Eye (tissue), 1 donor: ENCODE measurements at places on chromosomes 2 and 18.
A peak's percentile ranks its signal among the peaks of the same experiment; 100 is the strongest.

- DNase-seq = no peak
Measured at GRCh38 chr2:86185517-86186212, 9.6 kb downstream of the IMMT start.

GRCh38 chr2:238285653-238286082, 2.7 kb downstream of the PER2 start:
- peak; percentile 68 for DNase-seq

GRCh38 chr18:71079606-71080005, 790.8 kb downstream of the SOCS6 start:
- no peak for DNase-seq

DNA sequence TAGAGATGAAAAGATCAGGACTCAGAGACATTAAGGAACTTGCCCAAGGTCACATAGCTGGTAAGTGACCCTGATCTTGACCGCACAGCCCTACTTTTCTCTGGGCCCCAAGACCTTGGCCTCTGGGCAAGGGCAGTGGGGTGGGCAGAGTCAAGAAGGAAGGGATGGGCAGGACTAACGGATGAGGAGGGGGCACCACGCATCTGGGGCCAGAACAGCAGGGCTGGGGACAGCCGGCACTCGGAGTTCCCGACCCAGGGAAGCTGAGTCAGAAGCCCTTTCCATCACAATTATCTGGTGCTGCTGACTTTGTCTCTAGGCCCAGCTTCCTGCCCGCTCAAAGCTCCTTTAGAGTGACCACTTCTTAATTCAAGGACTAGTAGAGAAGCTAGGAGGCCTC, 14.4 kb downstream of the CFAP65 start:
- DNase-seq = no peak

- peak; percentile 87 for DNase-seq
Measured at GRCh38 chr18:26307161-26307773, 81.0 kb downstream of the TAF4B start.

DNA sequence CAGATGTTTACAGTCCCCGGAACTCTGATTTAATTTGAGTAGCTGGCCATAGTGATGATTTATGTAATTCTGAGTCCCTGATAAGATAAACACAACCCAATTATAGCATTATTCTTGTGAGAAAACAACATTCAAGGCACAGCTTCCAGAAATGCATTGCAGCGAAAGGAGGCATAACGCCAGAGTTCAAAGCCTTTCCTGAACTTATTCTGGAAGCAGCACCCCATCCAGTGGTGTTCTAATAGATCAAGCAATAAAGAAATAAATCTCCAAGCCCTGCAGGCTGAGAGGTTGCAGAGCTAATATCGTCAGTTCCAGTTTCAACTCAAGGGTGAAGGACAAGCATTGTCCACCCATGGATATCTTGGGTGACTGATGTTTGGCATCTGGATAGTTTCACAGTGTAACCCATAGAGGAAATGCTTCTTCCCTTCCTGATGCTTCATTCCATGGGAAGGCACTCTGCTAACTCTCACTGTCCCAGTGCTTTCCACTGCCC, 18.8 kb downstream of the CDH2 start:
- no peak for DNase-seq

- DNase-seq = peak; percentile 31
Measured at GRCh38 chr2:79910643-79911042, 393.9 kb downstream of the LRRTM1 start.

GRCh38 chr2:46008091-46008870, 288.9 kb upstream of the EPAS1 start:
- no peak for DNase-seq

GRCh38 chr2:222319586-222320435, 21.0 kb upstream of the PAX3 start:
- peak; percentile 70 for DNase-seq

DNA sequence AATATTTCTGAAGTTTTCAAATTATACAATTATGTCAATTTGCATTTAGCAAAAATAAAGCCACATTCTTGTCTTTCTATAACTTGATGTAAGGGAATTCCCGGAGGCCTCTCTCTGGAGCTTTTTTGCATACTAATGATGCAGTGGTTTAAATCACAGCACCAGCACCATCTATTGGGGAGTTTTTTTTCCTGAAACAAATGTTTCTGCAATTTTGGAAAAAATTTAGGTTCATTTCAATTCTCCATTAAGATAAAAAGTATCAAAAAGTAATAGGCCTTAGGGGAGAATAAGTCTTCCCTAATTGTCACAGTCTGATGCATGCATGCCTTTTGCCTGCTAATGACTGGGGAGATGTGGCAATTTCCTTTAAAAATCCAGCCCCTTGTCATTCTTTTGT, 13.5 kb downstream of the CBLN2 start:
- DNase-seq = peak; percentile 53

- DNase-seq = peak; percentile 39
Measured at GRCh38 chr2:58042486-58042970, 4.1 kb upstream of the VRK2 start.

- no peak for DNase-seq
Measured at GRCh38 chr2:234905547-234906265, 46.1 kb upstream of the SH3BP4 start.

DNA sequence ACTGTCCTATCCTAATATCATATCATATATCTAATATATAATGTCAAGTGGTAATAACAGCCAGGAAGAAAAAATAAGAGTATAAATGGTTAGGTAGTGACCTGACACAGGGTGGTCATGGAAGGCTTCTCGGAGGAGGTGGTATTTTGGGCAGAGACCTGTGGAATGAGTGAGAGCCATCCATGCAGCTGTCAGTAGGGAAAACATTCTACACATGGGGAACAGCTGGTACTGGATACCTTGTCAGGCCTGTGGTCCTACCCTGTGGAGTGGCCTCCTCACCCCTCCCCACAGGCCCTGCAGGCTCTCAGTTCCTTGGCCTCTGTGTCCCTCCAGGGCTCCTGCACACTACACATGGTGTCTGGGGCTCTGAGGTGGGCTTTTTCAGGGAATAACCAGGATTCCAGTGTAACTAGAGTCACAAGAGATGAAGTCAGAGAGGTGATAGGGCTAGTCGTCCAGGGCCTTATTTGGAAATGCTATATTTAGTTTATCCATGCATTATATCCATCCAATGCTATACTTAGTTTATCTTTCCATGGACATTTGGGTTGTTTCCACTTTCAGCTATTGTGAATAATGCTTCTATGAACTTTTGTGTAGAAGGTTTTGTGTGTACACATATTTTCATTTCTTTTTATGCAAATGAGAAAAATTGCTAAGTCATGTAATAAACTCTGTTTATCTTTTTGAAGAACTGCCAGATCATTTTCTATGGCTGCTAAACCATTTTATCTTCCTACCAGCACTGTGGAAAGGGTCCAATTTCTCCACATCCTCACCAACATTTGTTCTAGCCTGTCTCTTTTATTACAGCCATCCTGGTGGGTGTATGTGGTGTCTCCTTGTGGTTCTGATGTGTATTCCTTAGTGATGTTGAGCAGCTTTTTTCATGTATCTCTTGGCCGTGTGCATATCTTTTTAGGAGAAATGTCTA, 75.6 kb downstream of the TPGS2 start:
- no peak for DNase-seq

DNA sequence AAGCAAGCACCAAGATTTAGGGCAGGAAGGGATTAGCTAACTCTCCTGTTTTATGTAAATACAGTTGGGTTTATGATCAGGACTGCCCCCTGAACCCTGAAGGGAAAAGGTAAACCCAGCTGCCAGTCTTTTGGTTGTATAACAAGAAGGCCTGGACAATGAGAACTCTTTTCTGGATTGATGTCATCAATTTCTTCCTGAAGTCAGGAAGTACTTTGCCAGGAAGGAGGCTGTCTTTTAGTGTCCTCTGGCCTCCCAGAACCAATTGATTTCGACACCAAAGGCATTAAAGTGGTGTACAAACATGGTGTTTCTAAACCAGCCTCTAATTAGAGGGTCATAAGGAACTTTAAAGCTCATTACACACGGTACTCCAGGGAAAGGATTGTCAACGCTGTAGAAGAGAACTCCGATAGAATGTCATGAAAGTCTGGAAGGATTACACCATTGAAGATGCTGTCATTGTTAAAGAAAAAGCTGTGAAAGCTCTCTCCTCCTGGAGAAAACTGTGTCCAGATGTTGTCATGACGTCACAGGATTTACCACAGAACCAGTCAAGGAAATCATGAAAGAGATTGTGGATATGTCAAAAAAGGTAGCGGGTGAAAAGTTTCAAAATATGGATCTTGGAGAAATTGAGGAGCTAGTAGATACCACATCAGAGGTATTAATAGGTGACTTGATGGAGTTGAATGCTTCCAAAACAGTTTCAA, 78.8 kb downstream of the ANKRD12 start:
- DNase-seq = no peak

- no peak for DNase-seq
Measured at GRCh38 chr2:3193443-3194330, 183.9 kb downstream of the EIPR1 start.

- no peak for DNase-seq
Measured at GRCh38 chr2:48454504-48454903, 75.5 kb upstream of the STON1 start.

- DNase-seq = no peak
Measured at GRCh38 chr2:241314226-241315092, 1.0 kb downstream of the HDLBP start.

- no peak for DNase-seq
Measured at GRCh38 chr2:238425505-238425978, 1.2 kb upstream of the ASB1 start.

DNA sequence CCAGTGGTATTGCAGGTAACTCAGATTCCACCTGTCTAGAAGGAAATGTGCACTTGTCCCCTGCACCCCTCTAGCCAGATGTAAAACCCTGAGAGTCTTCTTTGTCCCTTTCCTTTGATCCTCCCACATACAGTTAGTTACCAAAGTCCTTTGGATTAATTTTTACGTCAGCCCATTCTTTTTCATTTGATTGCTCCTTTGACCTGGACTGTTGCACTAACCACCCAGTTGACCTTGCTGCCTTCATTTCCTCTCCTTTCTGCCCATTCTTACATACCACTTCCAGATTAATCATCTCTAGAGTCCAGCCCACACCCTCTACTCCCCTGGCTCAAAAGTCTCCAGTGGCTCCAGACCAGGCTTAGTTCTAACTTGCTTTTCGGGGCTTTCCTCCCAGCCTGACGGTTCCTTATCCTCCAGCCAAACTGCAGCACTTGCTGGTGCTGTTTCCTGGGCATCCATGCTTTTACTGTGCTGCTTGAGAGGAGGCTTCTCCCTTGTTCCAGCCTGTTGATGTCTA, 99.3 kb downstream of the SPTBN1 start:
- no peak for DNase-seq

DNA sequence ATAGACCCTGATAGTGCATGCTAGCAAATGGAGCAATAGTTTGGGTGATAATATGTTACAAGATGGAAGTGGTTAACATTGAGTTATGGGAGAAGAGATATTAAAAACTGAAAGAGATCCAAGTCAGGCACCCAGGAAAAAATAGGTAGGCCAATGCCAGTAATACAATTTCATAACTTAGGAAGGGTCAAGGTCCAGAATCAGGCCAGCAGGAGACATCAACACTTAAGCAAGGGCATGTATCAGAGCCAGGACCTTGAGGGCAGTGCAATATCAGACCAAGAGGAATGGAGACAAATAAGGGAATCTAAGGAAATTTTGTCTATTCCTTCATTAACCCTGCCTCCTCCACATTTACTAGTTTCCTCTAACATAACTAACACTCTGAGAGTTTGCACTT, 124.1 kb upstream of the NYAP2 start:
- DNase-seq = no peak

DNA sequence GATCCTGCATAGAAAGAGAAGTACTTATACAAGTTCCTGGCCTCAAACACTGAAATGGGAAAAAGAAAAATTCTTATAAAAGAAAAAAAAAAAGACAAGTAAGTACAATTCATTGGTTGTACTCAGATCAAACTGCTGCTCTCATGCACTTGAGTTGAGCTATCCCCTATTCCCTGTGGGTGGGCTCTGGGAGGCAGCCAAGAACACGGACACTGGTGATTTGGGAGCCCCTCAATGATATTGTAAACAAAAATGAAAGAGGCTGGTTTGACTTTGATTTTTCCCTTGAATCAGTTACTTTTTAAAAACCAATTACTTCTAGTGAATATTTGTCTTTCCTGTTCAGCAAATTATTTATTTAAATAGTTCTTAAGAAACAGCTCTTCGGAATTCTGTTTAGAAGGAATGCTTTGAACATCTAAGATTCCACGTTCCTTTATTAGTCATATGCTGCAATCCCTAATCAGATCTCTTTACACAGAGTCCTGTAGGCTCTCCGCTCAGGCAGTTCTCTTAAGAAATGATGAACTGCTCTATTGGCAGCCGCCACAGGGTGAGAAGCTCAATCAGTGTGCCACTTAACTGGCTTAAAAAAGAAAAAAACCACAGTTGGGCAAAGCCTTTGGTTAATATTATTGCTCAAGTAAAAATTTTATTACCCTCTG, 225.1 kb downstream of the TMEM182 start:
- DNase-seq = no peak

DNA sequence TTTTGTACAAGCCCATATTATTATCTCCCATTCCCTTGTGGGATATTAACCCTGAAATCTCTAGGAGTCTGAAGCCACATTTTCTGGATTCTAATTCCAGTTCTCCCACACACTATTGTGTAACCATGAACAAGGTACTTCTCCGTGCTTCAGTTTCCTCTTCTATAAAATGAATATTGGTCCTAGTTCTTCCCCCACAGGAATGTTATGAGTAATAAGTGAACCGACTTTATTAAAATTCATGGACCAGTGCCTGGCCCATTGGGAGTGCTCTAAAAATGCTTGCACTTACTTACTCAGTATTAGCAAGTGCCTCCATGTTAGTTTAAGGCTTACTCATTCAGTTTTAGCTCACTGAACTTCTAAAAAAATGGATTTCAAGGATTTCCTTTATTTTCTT, 1.4 kb upstream of the ACMSD start:
- DNase-seq = no peak

GRCh38 chr2:27520316-27520715, 23.7 kb downstream of the GCKR start:
- DNase-seq = no peak

GRCh38 chr2:29509397-29509796, 394.2 kb downstream of the CLIP4 start:
- no peak for DNase-seq

GRCh38 chr2:226679389-226680065, 120.1 kb downstream of the IRS1 start:
- DNase-seq = no peak

DNA sequence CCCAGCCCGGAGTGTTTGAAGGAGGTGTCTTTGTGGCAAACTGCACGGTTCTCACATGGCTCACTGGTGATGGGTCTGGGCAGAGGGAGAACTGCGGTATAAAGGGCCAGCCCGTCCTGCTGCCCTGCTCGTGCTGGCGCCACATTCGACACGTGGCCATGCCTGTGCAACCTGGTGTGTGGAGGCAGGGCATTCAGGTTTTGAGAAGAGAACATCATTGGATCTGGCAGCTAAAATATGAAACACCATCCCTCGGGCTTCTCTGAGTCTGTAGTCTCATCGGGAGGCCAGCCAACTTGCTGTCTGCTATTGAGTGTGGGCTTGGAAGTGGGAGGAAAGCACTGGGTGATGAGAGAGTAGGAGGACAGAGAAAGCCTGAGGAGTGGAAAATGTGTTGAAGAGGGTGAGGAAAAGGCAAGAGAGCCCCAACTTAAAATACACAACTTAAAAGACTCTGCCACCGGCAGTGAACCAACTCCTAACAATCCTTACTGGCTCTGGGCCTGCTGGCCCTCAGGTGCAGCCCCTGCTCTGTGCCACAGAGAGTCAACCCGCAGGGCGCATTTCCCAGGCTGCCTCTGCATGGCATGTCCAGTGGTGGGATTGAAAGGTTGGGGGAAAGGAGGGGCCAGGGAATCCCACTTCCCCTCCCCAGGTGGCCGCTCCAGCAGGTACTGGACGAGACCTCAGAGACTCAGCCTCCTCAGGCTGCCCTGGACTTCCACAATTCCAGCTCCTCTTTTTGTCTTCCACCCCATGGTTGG, 112.7 kb upstream of the DLX2 start:
- DNase-seq = no peak

- DNase-seq = no peak
Measured at GRCh38 chr18:3654442-3655253, 204.7 kb downstream of the TGIF1 start.
